Endodermal cell (in vitro differentiated cells): ENCODE measurements at places on chromosomes 2 and 18. TPM values are rescaled to one million over a fixed set of nuclear protein-coding genes. Genes with fewer than 3 reads are reported as not detected.

DNA sequence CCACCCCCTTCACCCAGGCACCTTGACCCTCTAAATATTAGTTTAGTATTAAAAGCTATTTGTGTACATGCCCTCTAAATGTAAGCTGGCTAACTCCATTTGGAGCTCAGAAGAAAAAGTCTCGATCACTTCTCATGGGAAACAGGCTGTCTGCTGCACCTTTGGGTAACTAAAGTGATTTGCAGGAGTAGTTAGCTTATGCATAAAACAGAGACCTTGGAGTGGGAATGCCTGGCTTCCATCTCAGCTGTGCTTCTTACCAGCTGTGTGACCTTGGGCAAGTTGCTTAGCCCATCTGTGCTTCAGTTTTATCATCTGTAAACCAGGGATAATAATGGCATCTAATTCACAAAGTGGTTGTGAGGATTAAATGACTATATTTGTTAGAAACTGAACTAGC lies 29.9 kb downstream of the IGFBP2 start:
- no peak overlapping the region for H3K4me3 ChIP-seq
- H3K4me1 ChIP-seq = peaks cover 9% of the 10 kb centered on the region
- H3K27ac ChIP-seq = no peak overlapping the region
- H3K27me3 ChIP-seq = no peaks in the 10 kb centered on the region

Gene RAB6C
- 0.14 and 0.24 TPM in 2 replicates for total RNA-seq

DNA sequence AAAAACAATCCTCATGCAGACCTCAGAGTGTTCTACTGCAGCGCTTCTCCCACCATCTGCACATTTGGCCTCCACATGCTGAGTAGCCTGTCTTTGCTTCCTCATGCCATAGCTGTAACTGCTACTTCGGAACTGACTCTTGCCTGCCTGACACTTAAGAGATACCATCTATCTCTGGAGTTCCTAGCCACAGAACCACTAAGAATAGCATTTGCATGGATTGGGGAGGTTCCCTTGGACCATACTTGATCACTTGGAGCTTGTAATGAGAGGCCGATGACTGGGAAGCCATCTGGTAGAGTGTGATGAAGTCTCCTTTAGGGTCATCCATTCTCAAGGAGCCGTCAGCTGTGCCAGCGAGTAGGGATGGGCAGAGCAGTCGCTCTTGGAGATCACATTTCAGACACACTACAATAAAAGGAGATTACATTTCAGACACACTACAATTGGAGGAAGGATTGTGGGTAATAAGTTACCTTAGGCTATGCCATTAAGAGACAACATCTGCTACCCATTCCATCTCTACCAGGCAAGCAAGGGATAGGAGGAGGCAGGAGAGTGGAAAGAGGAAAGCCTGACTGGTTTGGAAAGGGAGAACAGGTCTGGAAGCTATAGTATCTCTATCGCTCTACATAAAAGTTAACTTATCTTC lies 21.8 kb downstream of the DOK1 start:
- no peaks in the 10 kb centered on the region for H3K4me1 ChIP-seq
- H3K27me3 ChIP-seq = peaks cover 45% of the 10 kb centered on the region
- no peak overlapping the region for H3K4me3 ChIP-seq
- no peaks in the 10 kb centered on the region for H3K36me3 ChIP-seq
- no peak for DNase-seq
- H3K27ac ChIP-seq = no peak overlapping the region

Gene GKN2
- not detected in 2 replicates for total RNA-seq

DNA sequence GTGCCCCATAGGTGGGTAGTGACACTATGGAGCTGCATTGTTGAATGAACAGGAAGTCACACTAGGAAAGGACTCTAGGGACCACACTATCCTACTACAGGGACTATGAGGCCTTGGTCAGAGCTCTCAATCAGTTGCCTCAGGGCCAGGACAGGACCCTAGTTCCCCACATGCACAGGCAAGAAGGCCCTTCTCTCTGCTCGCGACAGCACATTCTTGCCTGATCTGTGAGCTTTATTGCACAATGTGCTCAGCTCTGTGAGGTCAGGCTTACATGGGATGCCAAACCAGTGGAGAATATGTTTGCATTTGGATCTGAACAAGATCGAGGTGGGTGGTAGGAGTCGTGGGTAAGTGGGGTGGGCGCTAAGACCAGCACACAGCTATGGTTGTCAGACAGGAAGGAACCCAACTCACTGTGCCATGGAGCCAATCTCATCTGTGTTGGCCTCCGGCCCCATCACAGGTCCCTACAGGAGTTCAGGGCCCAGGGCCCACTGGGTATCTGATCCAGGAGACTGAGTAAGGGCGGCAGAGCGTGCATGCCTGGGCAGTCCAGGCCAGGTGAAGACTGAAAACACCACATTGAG lies 8.0 kb downstream of the PCARE start:
- H3K27ac ChIP-seq = no peak overlapping the region

- H3K27ac ChIP-seq = peak overlapping the region; percentile 90
- H3K36me3 ChIP-seq = peaks cover 10% of the 10 kb centered on the region
- no peaks in the 10 kb centered on the region for H3K27me3 ChIP-seq
- no peak for DNase-seq
- peak overlapping the region; percentile 95 for H3K4me3 ChIP-seq
Observed at GRCh38 chr18:31942291-31942998, 483 bp downstream of the TRAPPC8 start.

Gene VSNL1
- 3.3 and 7.8 TPM in 2 replicates for total RNA-seq

DNA sequence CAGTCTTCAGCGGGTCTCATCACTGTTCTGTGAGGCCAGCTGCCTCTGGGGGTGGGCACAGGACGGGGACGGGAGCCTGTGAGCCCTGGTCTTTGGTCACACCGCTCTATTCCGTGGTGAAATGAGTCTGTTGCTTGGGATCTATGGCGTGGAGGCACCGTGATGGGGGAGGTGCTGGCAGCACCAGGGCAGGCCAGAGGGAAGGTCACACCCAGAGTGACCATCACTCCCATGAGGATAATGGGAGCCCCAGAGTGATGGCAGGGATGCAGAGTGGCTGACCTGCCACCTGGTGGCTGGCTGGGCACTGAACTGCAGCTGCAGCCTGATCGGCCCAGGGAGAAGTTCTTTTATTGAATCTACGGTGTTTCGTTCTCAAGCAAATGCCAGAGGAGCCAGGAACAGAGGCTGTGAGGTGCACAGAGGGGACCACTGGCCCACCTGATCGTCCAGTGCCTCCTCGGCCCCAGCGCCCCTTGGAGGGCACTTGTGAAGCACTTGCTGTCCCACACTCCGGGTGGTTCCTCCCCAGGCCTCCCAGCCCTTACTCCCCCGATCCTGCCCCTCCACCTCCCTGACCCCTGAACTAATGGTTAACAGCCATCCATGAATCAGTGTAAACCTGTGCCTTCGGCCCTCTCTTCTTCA lies 17.9 kb downstream of the KCNIP3 start:
- H3K4me3 ChIP-seq = no peak overlapping the region
- H3K27ac ChIP-seq = no peak overlapping the region
- no peaks in the 10 kb centered on the region for H3K4me1 ChIP-seq
- H3K27me3 ChIP-seq = no peaks in the 10 kb centered on the region
- peak; percentile 88 for DNase-seq

- H3K27ac ChIP-seq = no peak overlapping the region
- H3K4me1 ChIP-seq = peaks cover 5% of the 10 kb centered on the region
- H3K36me3 ChIP-seq = peaks cover 34% of the 10 kb centered on the region
- no peak overlapping the region for H3K4me3 ChIP-seq
Observed at GRCh38 chr18:47118981-47119380, 31.3 kb downstream of the HDHD2 start.

Gene ANKRD62
- not detected in 3 replicates for total RNA-seq

Gene LIMS3
- 0.92 to 4.2 TPM (median 1.6 TPM) in 3 replicates for total RNA-seq

- H3K4me1 ChIP-seq = peaks cover 10% of the 10 kb centered on the region
- no peak for DNase-seq
- no peaks in the 10 kb centered on the region for H3K27me3 ChIP-seq
- no peaks in the 10 kb centered on the region for H3K36me3 ChIP-seq
Observed at GRCh38 chr2:86358957-86359356, 21.5 kb upstream of the REEP1 start.

DNA sequence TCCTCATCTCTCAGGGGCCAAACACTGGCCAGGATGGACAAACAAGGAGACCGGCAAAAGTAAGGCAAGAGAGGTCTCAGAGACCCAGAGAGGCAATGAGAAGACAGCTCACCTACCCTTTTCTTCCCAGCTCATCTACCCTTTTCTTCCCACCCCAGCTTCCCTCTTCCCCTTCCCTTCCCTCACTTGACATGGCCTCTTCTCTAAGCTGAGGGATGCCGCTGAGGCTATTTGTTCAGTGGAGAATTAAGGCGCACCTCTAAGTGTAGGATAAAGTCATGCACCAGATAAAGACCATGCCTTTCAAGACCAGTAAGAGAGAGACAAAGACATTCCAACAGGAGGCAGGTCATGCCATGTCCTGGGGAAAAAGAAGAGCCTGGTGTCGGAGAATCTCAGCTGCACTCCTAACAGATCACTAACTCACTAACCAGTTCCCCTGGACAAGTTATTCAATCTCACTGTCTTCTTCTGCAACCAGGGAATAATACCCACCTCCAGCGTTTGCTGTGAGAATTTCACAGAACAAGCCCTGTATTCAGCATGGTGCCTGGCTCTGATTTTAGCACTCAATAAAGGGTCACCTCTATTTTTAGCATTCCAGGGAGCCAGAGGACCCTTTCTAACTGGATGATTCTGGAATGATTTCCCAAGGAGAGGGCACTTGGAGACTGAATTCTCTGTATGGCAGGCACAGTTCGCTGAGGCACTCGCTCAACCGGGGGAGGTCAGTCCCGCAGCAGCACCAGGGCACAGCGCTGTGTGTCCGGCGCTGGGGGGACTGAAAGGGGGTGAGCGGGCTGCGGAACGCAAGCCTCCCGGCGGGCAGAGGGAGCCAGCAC lies 3.0 kb upstream of the FOSL2 start:
- H3K36me3 ChIP-seq = no peaks in the 10 kb centered on the region
- H3K27me3 ChIP-seq = peaks cover 19% of the 10 kb centered on the region
- DNase-seq = peak; percentile 85
- H3K4me1 ChIP-seq = no peaks in the 10 kb centered on the region

Gene SULT1C2
- 0.92 to 1.4 TPM (median 1.00 TPM) in 3 replicates for total RNA-seq

DNA sequence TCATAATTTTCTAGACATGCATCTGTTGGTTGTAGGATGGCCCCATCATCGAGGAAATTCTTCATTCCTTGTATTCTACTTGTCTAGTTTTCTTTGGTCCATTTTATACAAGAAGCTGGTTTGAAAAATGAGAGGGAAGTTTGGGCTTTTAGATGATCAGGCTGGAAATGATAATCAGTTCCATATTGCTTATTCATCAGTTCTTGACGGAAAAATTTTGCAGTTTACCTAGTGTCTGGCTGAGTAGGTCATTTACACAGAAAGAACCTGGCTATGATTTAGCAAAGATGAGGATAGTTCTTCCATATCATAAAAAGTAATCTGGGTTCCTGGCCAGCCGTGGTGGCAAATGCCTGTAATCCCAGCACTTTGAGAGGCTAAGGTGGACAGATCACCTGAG lies 374.9 kb downstream of the LRRTM1 start:
- no peaks in the 10 kb centered on the region for H3K36me3 ChIP-seq
- H3K27me3 ChIP-seq = no peaks in the 10 kb centered on the region
- DNase-seq = no peak

Gene TUBB8B
- total RNA-seq = 0.69 TPM in 1 of 3 replicates, not detected in the others

GRCh38 chr2:147177071-147177857 lies 667.6 kb upstream of the ACVR2A start:
- no peaks in the 10 kb centered on the region for H3K4me1 ChIP-seq
- no peak overlapping the region for H3K4me3 ChIP-seq
- no peaks in the 10 kb centered on the region for H3K36me3 ChIP-seq
- DNase-seq = no peak

- DNase-seq = no peak
- no peak overlapping the region for H3K27ac ChIP-seq
- H3K4me1 ChIP-seq = peaks cover 3% of the 10 kb centered on the region
Observed at GRCh38 chr2:140842110-140842509, 1288.7 kb downstream of the LRP1B start.

Gene PIEZO2
- total RNA-seq = 7.3 and 8.8 TPM in 2 replicates

GRCh38 chr18:79478484-79479115 lies 82.9 kb downstream of the NFATC1 start:
- H3K27me3 ChIP-seq = no peaks in the 10 kb centered on the region
- H3K36me3 ChIP-seq = no peaks in the 10 kb centered on the region
- H3K4me1 ChIP-seq = no peaks in the 10 kb centered on the region
- H3K27ac ChIP-seq = peak overlapping the region; percentile 38
- DNase-seq = no peak

Gene CNGA3
- total RNA-seq = 0.16 and 0.33 TPM in 2 replicates

Gene SLC4A3
- 18.7 and 20.2 TPM in 2 replicates for total RNA-seq

DNA sequence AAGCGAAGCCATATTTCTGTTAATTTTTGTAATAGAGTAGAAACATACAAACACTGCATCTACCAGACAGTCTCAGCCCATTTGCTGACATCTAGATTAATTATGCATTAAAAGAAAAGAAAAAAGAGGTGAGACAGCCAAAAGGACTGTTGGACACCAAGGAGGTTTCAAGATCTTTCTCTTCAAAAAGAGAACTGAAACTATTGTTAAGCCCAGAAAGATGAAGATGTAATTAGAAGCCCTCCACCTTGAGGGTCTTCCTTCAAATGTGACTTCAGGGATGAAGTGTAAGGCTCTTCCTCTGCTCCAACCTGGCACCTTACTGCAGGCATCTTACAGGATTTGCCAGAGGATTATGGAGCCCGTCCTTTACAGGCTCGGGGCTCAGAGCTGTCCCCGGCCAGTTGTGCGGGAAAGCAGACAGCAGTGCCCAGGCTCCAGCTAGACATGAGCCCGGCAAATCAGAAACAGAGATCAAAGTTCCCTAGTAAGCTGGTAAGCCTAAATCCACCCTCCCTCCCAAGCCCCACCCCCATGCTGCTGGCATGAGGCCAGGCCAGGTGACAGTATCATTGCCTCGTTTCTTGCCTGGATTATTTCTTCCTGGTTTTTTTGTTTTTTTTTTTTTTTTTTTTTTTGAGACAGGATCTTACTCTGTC lies 38.9 kb downstream of the ADI1 start:
- no peaks in the 10 kb centered on the region for H3K27me3 ChIP-seq
- no peaks in the 10 kb centered on the region for H3K4me1 ChIP-seq
- no peak for DNase-seq
- no peak overlapping the region for H3K27ac ChIP-seq
